HFF-Myc (cell line): ENCODE measurements at places on chromosomes 1 and 21.

DNA sequence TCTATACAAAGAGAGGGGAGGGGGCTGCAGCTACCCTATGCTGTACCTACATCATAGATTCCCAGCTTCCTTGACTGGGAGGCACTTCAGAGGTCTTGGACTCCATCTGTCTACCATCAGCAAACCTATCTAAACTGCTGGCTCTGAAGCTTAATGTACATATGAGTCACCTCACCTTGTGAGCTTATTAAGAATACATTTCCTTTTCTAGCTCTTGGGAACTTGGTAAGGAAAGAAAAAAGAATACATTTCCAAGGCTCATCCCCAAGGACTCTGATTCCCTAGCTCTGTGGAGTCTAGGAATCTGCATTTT, 50.0 kb upstream of the PRELP start:
- DNase-seq: no peak

DNA sequence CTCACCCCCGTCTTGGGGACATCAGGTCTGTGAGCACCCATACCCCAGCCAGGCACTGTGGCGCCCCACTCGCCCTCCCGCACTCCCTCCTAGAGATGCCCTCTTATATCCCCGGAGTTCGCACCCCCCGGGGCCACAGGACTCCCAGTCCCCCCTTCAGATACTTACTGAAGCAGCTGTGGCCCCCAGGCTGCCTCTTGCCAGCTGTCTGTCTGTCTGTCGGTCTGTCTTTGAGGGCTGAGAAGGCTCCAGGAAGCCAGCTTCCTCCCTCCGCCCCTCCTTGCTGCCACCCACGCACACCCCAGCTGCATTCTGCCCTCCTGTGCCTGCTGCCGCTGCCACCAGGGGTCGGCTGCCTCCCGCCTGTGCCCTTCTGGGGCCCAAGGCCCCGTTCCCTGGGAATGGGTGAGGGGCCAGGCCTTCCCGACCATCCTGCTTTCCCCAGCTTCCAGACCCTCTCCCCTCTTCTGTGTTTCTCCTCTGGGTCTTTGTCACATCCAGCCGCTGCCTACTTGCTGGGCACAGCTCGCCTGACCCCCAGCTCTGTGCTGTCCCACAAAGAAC, at the start of gene PTPN7:
PTPN7 (minus strand) TSS at position 226 of the 564 bp plus-strand sequence. CDS start 1,200 bp downstream, outside the sequence.
- DNase-seq: no peak

- DNase-seq: no peak
Observed at GRCh38 chr1:26703478-26703877, 7.7 kb downstream of the ARID1A start.

DNA sequence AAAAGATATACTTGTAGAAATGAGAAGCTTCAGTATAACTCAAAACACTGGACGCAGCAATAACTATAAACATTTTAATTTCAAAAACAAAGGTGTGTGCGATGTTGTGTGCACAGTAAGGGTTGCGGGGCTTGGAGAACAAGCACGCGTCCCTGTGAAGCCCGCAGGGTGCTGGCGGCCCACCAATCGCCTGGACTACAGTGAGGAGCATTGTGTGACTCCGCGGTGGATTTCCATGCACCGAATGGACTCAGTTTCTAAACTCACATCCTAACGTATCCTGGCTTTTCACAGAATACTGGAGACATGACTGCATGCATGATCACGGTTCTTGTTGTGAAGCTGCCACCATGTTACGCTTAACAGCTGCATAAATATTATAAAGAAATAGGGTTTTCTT, 33.0 kb downstream of the NTPCR start:
- no peak for DNase-seq

GRCh38 chr1:75133750-75134646, at the start of gene LHX8:
Gene LHX8 (plus strand): TSS chr1:75134388. CDS start chr1:75136615, 2,227 bp downstream.
- DNase-seq: no peak

DNA sequence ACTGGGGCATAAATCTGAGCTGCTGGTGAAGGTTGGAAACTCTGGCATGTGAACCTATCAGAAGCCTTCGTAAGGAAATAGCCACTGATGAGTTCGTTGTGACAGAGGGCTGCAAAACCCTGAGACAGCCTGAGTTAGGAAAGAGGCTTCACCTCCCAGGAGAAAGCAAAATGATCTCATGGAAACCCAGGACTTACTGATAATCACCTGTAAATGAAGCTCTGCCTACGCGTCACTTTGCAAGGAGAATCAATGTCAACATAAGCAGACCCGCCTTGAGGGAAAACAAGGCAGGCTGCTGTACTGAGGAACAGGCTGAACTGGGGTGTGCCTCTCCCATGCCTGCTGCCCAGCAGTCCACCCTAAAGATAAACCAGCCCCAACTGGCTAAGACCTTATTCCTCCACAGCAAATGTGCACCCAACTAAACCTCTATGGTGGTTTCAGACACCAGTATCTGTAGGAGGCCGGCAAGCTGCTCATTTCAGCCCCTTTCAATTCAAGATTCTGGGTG, 46.8 kb upstream of the SLC44A3 start:
- DNase-seq: no peak

- no peak for DNase-seq
Observed at GRCh38 chr1:86953167-86953566, 38.7 kb downstream of the HS2ST1 start.

DNA sequence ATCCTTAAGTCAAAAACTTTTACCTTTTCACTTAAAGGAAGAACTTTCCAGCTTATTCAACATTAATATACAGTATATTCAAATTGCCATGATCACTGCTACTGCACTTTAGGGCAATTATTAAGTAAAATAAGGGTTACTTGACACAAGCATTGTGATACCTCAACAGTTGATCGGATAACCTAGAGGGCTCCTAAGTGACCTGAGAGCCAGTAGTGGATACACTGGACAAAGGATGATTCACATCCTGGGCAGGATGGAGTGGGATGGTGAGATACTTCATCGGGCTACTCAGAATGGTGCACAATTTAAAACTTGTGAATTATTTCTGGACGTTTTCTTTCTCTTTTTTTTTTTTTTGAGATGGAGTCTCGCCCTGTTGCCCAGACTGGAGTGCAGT, 54.5 kb upstream of the PPM1J start:
- DNase-seq: no peak

GRCh38 chr1:176799327-176799726, 336.4 kb downstream of the PAPPA2 start:
- no peak for DNase-seq

- DNase-seq: no peak
Observed at GRCh38 chr1:204929487-204930154, 59.0 kb downstream of the NFASC start.

DNA sequence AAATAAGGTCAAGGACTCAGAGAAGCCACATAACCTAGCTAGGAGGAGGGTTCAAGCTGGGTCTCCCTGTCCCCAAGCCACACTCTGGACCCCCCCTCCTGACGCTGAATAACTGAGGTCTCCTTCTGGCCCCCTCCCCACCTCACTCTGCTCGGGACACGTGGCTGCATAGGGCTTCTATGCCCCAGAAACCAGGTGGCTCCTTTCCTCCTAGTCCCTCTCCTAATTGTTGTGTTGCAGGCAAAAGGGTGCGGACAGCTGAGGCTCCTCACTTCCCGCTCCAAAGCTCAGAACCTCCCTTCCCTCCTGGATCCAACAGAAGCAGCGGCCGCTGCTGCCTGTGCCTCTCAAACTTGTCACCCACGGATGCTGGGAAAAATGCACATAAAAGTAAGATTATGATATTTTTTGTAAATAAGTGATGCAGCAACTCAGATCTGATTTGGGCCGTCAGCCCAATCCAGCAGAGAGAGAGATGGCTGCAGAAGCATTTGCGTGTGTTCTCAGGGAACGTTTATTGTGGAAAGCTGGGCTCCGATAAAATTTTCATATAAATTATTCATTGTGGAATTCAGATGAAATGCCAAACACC, 40.8 kb upstream of the C1orf174 start:
- no peak for DNase-seq

- no peak for DNase-seq
Observed at GRCh38 chr1:198493329-198493728, 47.2 kb downstream of the ATP6V1G3 start.

DNA sequence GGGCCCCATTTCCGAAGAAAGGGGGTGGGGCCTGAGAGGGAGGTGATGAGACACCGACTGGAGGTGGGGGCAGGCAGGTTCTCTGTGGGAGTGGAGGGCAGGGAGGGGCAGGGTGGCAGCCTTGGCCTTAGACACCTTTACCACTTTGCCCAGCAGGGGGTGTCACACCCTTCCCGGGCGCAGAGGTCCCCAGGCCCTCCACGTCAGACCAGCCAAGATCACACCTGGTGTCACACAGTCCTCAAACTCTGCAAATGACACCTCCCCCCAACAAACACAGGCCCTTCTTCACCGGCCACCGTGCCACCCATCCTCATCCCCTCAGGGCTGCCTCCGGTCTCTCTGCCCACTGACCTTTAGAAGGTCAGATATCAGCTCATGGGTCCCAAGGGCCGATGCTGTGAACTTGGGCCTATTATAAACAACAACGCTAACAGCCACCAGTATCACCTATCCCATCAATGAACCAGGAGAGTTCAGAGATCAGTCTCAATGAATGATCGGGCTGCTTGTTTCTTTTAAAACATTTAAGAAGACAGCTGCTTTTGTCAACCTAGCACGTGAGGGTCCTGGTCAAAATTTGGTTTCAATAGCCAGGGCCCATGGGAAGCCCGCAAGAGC, 103.9 kb downstream of the CASZ1 start:
- DNase-seq: no peak

DNA sequence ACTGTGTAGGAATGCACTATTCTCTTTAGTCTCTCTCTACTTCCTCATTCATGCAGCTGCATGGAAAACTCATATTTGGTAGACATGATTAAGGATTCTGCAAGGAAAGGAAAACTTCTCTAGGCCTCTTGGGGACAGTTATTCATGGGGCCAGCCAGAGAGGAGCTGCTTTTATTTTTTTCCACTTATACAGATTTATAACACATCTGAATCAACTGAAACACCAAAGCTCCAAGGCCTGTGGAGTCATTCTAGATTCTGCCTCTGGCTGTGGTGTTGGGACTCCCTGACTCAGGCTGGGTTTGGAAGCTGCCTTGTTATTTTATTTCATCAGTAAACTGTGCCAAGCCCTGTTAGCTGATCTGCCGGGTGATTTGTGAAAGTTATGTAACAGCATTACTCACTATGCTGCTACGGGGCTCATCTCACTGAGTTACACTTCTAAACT, 83.9 kb upstream of the EDEM3 start:
- peak; percentile 56 for DNase-seq

GRCh38 chr1:9529190-9529589, 10.1 kb upstream of the SLC25A33 start:
- DNase-seq: no peak

GRCh38 chr21:36236052-36236730, 79.6 kb downstream of the DOP1B start:
- no peak for DNase-seq

DNA sequence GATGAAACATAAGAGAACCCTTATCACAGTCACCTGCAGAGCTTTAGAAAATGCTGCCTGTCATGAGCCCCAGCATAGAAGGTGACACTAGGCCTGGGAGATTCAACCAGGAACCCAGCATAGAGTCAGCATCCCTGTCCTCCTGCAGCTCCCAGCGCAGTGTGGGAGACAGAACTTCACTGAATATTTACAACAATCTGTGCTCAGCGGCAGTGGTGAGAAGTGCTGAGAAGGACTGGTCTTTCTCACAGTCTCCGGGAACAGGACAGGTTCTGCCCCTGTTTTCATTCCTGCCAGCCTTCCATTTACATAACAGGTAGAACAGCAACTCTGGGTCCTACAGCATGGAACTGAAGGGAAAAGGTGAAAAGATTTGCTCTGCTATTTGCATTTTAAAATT, 83.5 kb upstream of the GADD45A start:
- DNase-seq: no peak

DNA sequence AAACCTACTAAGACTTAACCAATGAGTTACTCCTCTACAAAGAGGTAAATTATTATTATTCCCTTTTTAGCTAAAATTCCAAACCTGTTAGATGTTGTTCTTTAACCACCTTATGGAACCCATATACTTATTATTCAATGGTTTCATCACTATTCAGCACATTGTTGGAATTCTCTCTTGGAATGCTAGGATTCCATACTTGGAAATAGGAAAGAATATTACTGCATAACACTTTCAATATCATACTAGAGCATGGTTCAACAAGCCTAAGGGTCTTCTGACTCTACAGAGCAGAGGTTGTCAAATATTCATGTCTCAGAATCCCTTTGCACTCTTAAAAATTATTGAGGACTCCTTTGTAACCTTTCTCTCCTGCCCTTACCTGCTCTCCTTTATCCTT, 69.4 kb downstream of the DEGS1 start:
- DNase-seq: no peak

GRCh38 chr1:97911266-97912215, 9.3 kb downstream of the DPYD start:
- no peak for DNase-seq

DNA sequence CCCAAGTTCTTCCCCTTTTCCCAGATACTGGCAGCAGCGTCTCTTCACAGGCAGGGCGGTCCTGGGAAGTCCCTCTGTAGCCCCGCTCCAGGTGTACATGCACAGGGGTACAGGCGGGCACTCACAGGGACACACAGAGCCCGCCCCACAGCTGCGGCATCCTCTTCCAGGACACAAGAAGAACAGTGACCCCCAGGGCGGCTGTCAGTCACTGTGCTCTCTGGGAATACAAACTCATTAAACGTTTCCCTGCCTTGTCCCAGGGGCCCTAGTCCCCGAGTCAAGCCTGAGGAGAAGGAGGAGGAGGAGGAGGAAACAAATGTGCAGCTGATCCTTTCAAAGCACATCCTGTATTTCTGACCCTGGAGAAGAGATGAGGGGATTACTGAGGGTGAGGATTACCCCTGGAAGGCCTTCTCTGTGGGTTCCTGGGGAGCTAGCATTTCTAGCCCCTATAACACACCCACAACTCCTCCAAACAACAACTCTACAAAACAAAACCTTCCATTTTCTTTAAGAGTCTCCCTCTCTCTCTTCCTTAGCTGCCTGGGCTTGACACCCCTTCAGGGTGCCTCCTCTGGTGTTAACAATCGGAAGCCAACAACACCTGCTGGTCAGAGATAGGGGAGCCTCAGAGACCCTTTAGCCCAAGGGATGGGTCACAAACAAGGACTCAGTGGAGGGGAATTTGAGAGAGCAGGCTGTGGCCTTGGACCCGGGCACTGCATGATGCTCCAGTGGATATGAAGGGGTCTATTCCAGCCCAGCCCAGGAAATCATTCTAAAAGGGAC, 28.4 kb upstream of the DMBX1 start:
- DNase-seq: no peak

DNA sequence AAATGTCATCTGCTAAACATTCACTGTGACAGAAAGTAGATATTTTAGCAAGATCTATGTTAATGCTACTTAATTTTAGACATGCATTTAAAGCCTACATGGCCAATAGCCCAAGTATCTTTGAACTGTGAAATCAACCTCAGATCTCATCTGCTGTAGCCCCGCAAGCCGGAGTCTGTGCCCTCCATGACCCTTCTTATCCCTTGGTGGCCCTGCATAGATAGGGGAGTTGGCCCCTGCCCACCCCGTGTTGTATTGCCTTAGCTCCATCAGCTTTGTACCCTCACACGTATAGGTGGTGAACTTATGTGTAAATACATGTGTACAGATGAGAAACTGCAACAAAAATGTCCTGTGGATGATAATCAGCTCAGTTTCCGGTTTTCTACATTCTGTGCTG, 18.5 kb downstream of the ATP5PO start:
- DNase-seq: no peak

GRCh38 chr1:103326595-103326994, 198.9 kb upstream of the RNPC3 start:
- no peak for DNase-seq
